ENCODE measurements at places on chromosomes 2 and 18.
A peak's percentile ranks its signal among the peaks of the same experiment; 100 is the strongest.

- no peak for DNase-seq
These were observed 53.2 kb upstream of the UBE2E3 start for GRCh38 chr2:180927030-180927686.

DNA sequence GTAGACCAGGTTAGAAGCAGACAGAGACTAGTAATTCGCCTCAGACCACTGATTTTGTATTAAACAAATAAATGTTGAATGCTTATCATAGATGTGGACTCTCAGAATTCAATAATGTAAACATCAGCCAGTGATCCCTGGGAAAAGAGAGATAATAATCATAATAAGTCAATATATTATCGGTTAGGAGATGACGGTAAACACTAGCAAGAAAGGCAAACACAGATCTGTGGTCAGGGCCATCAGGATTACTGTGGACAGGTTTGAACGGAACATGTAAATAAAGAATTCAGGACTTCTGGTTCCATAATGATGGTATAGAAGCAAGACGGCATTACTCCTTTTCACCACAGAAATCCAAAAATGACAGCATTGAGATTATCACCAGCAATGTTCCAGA lies 861.6 kb downstream of the CBLN2 start:
- no peak for DNase-seq

DNA sequence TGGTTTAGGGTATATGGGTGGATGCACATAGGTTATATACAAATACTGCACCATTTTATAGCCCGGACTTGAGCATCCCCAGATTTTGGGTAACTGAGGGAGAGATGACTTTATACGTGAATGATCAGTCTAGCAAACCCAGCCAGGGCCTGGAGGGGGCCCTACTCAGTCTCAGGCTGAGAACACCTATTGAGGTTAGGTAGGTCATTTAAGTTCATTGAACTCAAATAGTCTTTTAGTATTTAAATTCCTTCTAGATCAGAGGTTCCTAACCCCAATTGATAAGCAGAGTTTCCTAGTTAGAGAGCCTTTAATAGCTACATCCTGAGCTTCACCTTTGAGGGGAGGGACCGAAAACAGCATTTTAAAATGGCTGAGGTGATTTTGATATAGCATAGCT lies 487.0 kb downstream of the DCC start:
- no peak for DNase-seq

- DNase-seq, result peak; percentile 29
These were observed 55.4 kb upstream of the CD28 start for GRCh38 chr2:203650860-203651613.

DNA sequence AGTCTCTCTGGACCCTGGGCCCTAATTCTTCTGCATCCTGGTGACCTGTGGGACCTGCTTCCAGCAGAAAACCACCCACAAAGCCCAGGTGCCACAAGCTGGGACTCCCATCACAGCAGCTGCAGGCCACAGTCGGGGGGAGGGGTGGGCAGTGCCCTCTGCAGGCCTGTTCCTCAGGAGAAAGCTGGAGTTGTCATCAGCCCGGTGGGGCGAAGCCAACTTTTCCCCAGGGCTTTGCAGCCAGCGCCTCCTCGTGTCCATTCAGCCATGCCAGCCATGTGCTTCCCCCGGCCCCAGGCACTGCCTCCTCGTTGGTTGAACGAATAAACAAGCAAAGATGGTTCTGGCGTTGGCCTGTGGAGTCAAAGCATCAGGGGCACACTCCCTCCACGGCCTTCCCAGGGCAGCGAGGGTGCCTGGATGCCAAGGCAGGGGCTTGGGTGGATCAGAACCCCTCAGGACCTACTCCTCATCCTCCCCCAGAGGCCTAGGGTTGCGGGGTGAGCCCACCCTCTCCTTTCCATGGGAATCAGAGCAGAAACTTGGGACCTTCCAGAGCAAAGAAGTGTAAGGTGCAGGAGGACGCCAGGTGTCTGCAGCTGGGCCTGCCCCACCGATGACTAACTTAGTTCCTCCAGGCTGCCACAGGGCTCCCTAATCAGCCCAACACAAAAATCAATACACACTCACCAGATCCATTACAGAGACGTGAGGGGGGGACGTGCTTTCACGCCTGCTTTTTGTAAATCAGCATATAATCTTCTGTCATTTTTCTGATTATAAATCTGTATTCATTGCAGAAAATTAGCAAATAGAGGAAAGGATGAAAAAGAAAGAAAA lies 75.7 kb upstream of the RAB6C start:
- DNase-seq, result no peak

- no peak for DNase-seq
These were observed 17.6 kb downstream of the SAG start for GRCh38 chr2:233325256-233325655.

GRCh38 chr2:233202531-233202944 lies 48.9 kb upstream of the ATG16L1 start:
- no peak for DNase-seq

DNA sequence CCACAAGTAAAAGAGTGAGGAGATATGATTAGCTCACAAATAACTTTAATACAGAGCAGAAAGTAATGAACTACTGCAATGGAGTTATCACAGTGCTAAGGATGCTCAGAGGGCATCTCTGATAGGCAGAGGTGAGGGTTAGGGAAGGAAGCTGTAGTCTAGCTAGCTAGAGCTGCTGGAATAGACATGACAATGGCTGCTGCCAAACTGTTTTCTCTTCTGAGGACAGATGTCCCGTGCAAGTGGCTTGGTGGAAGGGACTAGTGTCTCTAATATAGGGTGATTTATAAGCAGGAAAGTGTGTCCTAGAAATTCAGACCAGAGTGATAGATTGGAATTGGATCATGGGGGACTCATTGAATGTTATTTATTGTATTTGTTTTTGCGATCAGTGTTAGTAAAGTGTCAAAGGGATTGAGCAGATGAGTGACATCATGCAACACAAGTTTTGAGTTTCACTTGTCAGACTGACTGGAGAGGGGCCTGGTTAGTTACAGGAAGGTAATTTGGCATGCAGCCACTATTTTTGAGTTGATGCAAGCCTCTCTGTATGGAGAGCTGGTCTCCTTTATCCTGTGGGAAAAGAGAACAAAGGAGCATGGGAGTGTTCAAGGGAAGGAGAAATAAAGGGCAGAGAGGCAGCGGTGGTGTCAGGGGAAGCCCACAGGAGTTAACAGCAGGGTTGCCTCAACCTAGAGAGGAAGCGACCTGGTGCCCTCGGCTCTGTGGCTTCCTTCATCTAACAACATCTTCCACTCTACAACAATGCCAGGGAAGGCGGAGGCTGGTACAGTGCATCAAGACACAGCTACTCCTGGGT lies 1.9 kb downstream of the CTLA4 start:
- DNase-seq, result no peak

DNA sequence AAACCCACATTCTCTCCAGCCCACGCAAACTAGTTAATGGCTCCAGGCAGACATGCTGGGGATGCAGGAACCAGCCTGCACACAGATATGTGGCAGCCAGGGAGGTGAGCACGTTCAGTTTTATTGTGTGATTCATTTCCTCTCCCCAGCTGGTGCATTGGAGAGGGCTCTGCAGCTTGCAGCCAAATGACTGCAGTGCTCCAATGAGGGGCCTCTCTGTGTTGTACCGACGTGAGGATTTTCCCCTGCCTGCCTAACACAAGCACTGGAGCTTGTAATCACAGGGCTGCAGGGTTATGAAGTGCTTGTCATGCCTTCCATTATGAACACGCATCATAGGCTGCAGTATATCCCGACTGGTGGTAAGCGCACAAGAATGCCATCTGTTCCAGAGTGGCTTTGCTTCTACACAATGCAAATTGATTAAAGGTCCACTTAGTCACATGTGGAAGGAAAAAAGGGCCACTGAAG lies 92.3 kb upstream of the THUMPD2 start:
- peak; percentile 56 for DNase-seq

GRCh38 chr2:27509326-27509725 lies 12.7 kb downstream of the GCKR start:
- DNase-seq, result no peak

All from Kasumi-1 (cell line).